Peyer's patch (tissue), 4 donors: ENCODE measurements at places on chromosomes 4 and X.

GRCh38 chr4:175671491-175671934 is 140.6 kb downstream of the GPM6A start:
- no peaks in the 10 kb centered on the region for H3K4me1 ChIP-seq
- no peak for DNase-seq
- H3K27me3 ChIP-seq = no peaks in the 10 kb centered on the region
- no peak overlapping the region for H3K27ac ChIP-seq
- no peaks in the 10 kb centered on the region for H3K36me3 ChIP-seq
- no peak overlapping the region for H3K4me3 ChIP-seq

- no peaks in the 10 kb centered on the region for H3K36me3 ChIP-seq
- no peaks in the 10 kb centered on the region for H3K27me3 ChIP-seq
- no peak overlapping the region for H3K4me3 ChIP-seq
- H3K4me1 ChIP-seq = no peaks in the 10 kb centered on the region
Observed at GRCh38 chr4:74311696-74312313, 3.5 kb downstream of the EPGN start.

- no peaks in the 10 kb centered on the region for H3K36me3 ChIP-seq
- H3K4me3 ChIP-seq = no peak overlapping the region
- no peaks in the 10 kb centered on the region for H3K4me1 ChIP-seq
- DNase-seq = no peak
Observed at GRCh38 chr4:617644-618641, 7.4 kb upstream of the PDE6B start.

DNA sequence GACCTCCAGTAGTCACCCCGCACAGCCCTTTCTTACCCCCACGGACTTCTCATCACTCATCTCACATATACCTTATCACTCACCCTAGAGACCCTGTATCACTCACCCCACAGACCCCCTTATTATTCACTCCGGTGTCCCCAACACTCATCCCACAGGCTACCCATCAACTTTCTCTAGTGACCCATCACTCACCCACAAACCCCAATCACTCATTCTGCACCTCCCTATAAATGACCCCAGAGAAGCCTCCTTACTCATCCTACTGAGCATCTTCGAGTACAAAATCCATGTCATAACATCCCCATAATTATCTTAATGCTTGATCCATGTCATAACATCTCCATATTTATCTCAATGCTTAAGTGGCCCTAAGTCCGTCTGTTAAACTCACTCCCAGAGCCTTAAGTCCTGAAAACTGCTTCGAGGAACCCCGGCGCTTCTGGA is 934 bp downstream of the ZNF41 start:
- H3K4me1 ChIP-seq = no peaks in the 10 kb centered on the region
- H3K27ac ChIP-seq = peak overlapping the region; percentile 99
- peak overlapping the region; percentile 65 for H3K4me3 ChIP-seq
- H3K27me3 ChIP-seq = no peaks in the 10 kb centered on the region

- H3K27me3 ChIP-seq = no peaks in the 10 kb centered on the region
- H3K4me3 ChIP-seq = no peak within 1 kb of the TSS
- H3K36me3 ChIP-seq = no peaks in the 10 kb centered on the region
- no peak for DNase-seq
- no peak within 1 kb of the TSS for H3K27ac ChIP-seq
Observed at GRCh38 chrX:55220119-55220794, at the start of gene PAGE5. TSS of gene PAGE5 (plus strand) at chrX:55220346. CDS start at chrX:55221383, 1,037 bp downstream.

- H3K27me3 ChIP-seq = no peaks in the 10 kb centered on the region
- peak overlapping the region; percentile 94 for H3K27ac ChIP-seq
- DNase-seq = peak; percentile 81
Observed at GRCh38 chr4:2803624-2804448, 11.0 kb downstream of the SH3BP2 start.

- no peak overlapping the region for H3K4me3 ChIP-seq
- no peaks in the 10 kb centered on the region for H3K27me3 ChIP-seq
- H3K27ac ChIP-seq = no peak overlapping the region
- no peaks in the 10 kb centered on the region for H3K36me3 ChIP-seq
- DNase-seq = no peak
Observed at GRCh38 chrX:10208281-10208856, 51.6 kb downstream of the CLCN4 start.
